ENCODE measurements at places on chromosomes 2 and 18. TPM values are rescaled to one million over a fixed set of nuclear protein-coding genes. Genes with fewer than 3 reads are reported as not detected.

The CRYBA2 gene
- not detected for total RNA-seq

The THADA gene
- total RNA-seq: 60.6 TPM

The MAP3K19 gene
- total RNA-seq: not detected

The FOXD4L1 gene
- 0.16 TPM for total RNA-seq

The OTOS gene
- total RNA-seq: not detected

The MPPE1 gene
- total RNA-seq: 31.5 TPM

The ASIC4 gene
- total RNA-seq: not detected

The HOXD10 gene
- 1.6 TPM for total RNA-seq

The CPO gene
- 0.66 TPM for total RNA-seq

The DYNC2LI1 gene
- total RNA-seq: 40.6 TPM

The HK2 gene
- 39.2 TPM for total RNA-seq

GRCh38 chr2:328761-329160, 40.9 kb upstream of the ALKAL2 start:
- DNase-seq: no peak

- DNase-seq: no peak
These were observed 49.9 kb downstream of the MTCL1 start for GRCh38 chr18:8754995-8755960.

DNA sequence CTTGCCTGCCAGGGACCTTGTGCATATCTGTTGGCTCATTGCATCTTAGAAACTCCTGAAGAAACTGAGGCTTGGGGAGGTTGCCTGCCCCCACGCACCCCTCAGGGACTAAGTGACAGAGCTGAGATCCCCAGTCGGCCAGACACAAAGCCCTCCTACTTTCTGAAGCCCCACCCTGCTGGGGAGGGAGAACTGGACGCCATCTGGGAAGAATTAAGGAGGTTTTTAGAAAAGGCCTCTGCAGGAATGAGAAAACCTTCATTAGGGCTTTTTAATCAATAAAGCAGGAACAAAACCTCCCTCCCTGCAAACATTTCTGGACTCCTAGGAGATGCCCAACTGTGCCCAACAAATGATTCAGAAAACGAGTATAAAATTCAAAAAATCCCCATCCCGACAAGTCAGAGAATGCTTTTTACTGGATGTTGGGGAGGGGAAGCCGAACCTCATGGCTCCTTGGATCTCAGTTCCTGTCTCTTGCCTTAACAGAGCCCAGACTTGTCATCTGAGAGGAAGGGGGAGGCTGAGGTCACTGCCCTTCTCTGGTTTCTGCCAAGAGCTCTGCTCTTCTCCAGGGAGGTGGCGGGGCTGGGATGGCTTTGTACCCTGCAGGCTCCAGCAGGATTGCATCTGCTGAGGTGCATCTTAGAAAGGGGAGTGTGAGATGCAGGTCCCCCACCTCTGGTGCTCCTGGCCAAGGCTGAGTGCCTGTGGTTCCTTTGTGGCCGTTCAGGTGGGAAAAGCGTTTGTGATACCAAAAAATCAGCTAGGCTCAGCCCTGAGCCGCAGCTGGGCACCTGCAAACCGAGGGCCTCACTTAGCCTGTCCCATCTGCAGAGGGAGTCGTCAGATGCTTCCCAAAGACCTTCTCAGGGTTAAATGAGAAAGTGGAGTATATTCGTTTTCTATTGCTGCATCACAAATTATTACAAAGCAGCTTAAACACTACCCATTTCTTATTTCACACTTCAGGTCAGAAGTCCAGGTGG, 142.4 kb downstream of the ZFP36L2 start:
- DNase-seq: peak; percentile 79

- no peak for DNase-seq
These were observed 13.2 kb downstream of the CNNM4 start for GRCh38 chr2:96773922-96774321.

- DNase-seq: no peak
These were observed 98.3 kb upstream of the UGP2 start for GRCh38 chr2:63743170-63743981.

- DNase-seq: no peak
These were observed 175.3 kb upstream of the LRP1B start for GRCh38 chr2:142306131-142306530.

DNA sequence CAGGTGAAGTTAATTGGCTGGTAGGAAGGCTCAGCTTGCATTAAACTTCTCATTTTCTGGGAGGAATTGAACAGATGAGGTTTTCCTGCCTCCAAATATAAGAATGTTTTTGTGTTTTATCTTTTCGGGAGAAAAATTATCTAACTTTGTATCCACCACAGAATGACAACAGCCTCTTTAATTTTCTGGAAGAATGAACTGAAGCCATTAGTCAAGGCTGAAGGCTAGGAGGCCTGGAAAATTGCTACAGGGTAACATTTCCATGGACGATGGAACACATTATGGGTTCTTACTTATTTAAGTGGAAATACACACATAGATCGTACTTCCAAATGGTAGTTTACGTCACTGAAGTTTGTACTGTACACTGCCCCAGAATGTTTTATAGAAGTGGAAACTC, 28.0 kb upstream of the ZNF236 start:
- DNase-seq: no peak

GRCh38 chr2:40034801-40035200, 255.7 kb upstream of the THUMPD2 start:
- DNase-seq: no peak

DNA sequence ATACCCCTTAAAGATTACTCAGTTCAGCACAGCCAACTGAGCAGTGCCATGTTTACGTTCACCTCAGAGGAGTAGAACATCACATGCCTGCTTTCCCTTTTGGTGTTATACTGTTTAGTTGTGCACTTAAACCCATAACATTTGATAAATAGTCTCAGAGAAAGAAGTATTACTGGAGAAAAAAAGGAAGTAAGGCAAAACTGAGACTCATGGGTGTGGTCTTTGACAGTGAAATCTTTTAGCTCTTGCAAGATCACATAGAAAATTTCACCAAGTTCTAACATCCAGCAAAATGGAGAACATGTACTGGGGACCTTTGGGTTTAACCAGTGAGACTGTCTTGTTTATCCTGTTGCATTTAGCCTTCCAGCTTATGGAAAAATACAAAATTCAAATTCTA, 5.6 kb downstream of the TANK start:
- no peak for DNase-seq

DNA sequence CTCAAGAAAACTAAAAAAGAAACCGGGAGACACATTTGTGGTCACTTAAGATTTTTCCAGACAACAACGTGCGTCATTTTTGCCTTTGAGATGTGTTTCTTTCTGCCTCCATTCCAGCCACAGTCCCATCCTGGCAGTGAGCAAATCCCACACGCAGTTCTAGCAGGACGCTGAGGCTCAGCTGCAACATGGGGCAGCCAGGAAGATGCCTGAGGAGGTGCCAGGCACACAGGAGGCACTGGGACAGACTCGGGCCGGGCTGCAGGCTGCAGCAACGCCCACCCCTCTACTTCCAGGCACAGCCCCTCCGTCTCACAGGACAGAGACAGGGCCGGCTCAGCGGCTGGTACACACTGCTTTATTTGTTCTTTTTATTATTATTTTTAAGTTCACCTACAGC, 13.1 kb downstream of the KLF11 start:
- DNase-seq: no peak

DNA sequence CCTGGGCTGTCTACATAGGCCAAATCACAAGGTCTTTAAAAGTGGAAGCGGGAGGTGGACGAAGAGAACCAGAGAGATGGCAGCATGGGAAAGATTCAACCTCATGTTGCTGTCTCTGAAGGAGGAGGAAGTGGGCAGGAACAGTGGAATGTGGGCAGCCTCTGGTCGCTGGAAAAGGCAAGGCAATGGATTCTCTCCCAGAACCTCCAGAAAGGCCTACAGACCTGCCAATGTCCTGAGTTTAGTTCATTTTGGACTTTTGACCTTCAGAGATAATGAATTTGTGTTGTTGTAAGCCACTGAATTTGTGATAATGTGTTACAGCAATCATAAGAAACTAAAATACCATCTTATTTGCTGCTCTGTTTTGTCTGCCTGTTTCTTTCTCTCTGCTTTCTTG, 122.5 kb downstream of the RNF152 start:
- DNase-seq: no peak

DNA sequence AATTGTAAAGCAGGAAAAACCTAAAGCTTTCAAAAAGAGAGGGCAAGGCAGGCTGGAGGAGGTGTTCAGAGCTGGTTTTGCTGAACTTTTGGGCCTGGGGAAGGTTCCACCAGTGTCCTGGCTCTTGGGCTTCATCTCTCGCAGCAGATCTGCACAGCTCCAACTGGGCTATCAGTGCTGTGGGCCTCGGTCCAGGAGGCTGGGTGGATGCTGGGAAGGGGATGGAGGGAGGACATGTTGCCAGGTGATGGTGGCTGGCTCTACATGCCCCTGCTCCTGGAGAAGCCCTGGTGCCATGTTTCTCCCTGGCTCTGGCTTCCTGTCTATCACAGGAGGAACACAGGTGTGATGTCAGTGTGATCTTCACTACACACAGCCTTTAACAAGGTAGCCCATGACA, 187.1 kb downstream of the SH3RF3 start:
- DNase-seq: no peak

GRCh38 chr2:156908825-156909224, 348.7 kb upstream of the GALNT5 start:
- DNase-seq: no peak

GRCh38 chr2:237552908-237553307, 13.5 kb upstream of the PRLH start:
- DNase-seq: no peak

DNA sequence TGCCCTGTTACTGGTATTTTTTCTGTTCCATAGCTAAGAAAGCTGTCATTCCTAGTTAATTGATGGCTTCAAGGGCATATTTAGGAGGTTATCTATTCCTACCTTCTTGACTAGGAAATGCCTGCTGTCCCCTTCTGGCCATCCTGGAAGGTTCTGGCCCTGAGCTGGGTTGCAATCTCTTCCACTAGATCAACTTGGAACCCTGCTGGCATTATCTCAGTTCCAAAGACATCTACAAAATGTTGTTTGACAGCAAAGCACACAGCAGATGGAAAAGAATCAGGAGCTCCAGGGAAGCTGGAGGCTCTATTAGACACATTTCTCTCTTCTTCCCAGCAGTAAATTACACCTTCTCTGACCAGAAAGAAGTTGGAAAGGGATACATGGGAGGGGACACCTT, 192.1 kb downstream of the ARHGAP28 start:
- no peak for DNase-seq

GRCh38 chr2:73291093-73291460, 2.3 kb downstream of the EGR4 start:
- DNase-seq: no peak

GRCh38 chr18:76493213-76494161, 1.6 kb downstream of the ZNF516 start:
- DNase-seq: no peak

DNA sequence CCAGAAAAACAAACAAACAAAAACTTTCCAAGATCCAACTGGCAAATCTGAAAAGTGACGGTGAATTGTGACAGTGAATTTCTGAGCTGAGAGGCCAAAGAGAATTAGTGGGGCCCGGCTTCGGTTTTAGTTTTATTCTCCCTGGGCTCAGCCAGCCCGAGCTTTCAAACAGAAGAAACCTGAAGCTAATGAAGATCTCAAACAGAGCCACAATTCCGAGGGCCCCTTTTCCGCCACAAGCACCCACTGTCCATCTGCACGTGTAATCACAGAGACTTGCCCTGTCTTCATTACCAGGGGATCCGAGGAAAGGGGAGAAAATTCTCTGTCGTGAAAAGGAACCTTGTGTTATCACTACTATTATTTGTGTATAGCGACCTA, 4.2 kb upstream of the ONECUT2 start:
- no peak for DNase-seq

DNA sequence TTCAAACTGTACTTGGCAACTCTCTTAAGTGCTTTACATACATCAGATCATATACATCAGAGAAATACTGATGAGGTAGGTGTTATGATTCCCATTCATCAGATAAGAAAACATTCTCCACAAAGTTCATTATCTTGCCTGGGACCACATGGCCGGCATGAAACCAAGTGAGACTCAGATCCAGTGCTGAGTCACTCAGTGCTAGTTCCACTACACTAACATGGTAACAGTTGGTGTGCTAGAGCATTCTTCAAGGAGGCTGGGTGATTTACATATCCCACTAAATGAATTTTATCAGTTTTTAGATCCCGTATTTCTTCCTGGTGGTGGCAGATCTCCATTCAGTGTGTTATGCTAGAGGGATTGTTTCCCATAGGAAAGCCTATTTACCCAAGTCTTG, 772.0 kb downstream of the CNTNAP5 start:
- no peak for DNase-seq

GRCh38 chr2:95041824-95042442, 16.4 kb downstream of the MAL start:
- no peak for DNase-seq

GRCh38 chr18:46068763-46069162, 3.3 kb downstream of the PSTPIP2 start:
- peak; percentile 61 for DNase-seq

DNA sequence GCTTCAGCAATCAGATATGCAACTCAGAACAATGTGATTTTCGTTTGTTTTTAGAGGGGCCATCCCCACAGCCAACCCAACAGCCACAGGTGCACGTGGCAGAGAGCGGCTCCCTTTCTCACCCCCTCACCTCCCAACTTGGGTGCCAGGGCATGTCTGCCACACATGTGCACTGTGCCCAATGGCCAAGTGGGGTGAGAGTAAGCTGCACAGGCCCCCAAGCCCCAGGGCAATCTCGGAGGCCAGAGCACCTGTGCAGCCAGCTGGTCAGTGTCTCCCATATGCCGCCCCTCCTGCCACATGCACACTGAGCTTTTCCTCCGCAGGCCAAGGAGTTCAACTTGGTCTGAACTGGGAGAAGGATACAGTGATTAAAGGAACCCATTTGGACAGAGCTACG, 1130.2 kb downstream of the DSC3 start:
- no peak for DNase-seq

DNA sequence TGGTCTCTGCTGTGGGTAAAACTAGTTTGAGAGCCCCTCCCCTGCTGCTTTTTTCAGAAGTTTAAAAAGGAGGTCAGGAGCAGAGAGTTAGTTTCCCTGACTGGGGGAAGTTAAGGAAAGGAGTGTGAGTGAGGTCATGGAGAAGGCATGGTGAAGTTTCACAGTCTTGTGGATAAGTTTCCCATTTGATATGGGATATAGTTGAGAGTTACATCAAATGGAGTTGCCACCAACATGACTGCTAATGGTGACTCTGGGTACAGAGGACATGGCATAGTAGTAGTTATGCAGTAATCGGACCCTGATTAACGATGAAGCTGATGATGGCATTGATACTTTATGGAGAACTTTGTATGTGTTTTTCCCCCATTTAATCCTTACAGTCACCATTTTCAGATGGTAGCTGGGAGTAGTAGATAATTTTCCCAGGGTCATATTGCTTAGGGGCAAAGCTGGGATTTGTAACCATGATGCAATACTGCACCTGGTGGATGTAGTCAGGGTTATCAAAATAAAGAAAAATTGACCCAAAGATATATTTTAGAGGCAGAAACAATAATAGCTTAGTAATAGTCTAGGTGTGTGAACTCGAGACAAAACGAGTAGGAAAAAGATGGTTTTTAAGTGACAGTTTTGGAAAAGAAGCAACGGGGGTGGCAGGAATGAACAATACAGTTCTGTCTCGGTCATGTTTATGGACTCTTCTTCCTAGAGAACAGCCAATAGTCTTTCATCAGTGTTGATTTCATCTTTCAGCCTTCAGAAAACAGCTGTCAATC, 74.6 kb downstream of the FMNL2 start:
- DNase-seq: no peak
